PC-3 (cell line): ENCODE measurements at places on chromosomes 1 and 21. TPM values are rescaled to one million over a fixed set of nuclear protein-coding genes. Genes with fewer than 3 reads are reported as not detected.
A peak's percentile ranks its signal among the peaks of the same experiment; 100 is the strongest.

The RXRG gene
- total RNA-seq = not detected in 2 replicates

The ELAPOR1 gene
- total RNA-seq = 0.35 and 0.80 TPM in 2 replicates

The C1orf141 gene
- not detected in 2 replicates for total RNA-seq

The KIF17 gene
- 0.33 and 2.8 TPM in 2 replicates for total RNA-seq

The ACTN2 gene
- total RNA-seq = not detected in 2 replicates

The SLC45A1 gene
- total RNA-seq = 0.62 and 0.75 TPM in 2 replicates

The SAMD13 gene
- 1.1 and 2.2 TPM in 2 replicates for total RNA-seq

The ZZZ3 gene
- total RNA-seq = 58.1 and 77.8 TPM in 2 replicates

DNA sequence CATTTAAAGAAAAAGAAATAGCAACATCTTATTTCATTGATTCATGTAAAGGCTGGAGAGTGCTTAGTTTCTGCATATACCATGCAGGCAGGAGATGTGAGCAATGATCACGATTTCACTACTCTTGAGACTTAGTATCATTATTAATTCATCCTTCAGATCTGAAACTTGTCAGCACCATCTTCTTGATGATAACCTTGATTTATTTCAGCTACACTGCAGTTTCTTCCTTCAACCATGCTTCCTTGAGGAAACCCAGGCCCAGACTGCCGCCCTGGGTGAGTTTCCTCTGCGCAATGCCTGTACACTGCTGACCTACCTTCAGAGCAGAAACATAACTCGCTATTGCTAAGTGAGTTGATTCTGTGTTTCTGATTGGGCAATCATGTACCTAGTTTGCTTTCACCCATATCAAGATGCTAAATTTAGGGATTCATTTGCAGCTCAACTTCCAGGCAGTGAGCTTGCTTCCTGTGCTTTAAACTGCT lies 13.5 kb upstream of the BCL10 start:
- H3K27ac ChIP-seq = peak overlapping the region; percentile 95
- H3K36me3 ChIP-seq = no peaks in the 10 kb centered on the region
- peaks cover 60% of the 10 kb centered on the region for H3K4me1 ChIP-seq

- no peaks in the 10 kb centered on the region for H3K4me1 ChIP-seq
- no peaks in the 10 kb centered on the region for H3K27me3 ChIP-seq
- no peak overlapping the region for H3K4me3 ChIP-seq
These were observed 106.7 kb downstream of the CAMTA1 start for GRCh38 chr1:6891781-6892579.

- no peak overlapping the region for H3K4me3 ChIP-seq
- H3K27ac ChIP-seq = peak overlapping the region; percentile 37
- H3K27me3 ChIP-seq = no peaks in the 10 kb centered on the region
- peaks cover 15% of the 10 kb centered on the region for H3K4me1 ChIP-seq
These were observed 52.7 kb upstream of the EIF4G3 start for GRCh38 chr1:21229246-21230000.

DNA sequence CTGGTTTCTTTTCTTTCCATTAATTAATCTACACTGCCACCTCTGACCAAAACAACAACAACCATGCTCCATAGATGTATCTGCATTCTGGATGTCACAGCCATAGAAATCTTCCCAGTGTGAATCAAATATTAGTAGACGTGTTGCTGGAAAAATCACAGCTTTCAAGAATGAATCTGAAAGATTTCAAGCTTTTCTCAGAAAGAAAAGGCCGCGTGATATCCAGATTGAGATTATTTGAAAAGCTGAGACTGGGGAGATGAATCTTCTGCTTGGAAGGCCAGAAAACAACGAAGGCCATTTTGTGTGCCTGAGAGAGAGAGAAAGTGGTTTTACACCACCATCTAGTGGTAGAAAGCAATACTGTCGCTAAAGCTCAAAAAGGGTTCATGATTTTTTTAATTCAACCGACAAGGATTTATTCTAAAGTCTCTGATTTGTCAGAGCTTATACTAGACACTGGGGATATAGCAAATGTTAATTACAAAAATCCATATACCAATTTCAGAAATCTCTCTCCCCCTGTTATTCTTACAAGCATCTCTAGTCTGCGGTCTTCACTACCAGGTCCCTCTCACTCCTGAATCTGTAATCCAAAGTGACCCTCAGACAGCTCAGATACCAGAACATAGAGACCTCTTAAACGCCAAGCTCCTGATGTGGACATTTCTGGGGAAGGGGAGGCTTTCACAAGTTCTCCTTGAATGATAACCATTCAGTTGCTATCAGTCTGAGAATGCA lies 87.5 kb upstream of the SGIP1 start:
- H3K27ac ChIP-seq = no peak overlapping the region
- no peaks in the 10 kb centered on the region for H3K27me3 ChIP-seq
- no peaks in the 10 kb centered on the region for H3K36me3 ChIP-seq
- H3K4me3 ChIP-seq = no peak overlapping the region
- H3K4me1 ChIP-seq = no peaks in the 10 kb centered on the region

DNA sequence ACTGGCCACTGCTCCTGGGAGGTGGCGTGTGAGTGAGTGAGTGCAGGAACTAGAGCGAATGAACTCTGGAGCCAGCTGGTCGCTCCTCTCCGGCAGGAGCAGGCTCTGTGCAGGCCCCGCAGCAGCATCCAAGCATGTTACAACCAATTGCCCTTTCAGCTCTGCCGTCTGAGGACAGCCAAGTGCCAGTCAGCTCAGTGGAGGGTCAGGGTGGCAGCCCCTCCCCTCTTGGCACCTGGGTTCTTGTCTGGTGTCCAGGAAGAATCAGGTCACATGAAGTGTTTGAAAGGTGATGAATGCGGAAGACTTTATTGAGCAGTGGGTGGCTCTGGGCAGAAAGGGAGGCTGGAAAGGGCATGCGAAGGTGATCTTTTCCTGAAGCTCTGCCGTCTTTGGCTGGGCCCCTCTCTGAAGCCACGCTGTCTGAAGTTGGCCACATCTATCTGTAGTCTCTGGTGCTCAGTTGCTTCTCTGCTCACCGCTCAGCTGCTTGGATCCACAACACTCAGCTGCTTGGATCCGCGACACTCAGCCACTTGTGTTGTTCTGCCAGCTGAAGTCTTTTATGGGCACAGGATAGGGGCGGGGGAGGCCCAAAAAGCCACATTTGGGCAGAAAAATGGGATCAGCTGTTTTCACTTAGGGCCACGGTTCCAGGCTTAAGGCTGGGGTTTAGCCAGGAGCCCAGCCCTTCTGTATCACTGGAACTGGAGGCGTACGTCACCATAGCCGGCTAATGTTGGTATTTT lies 139.8 kb downstream of the ADSS2 start:
- H3K27ac ChIP-seq = no peak overlapping the region
- H3K4me3 ChIP-seq = no peak overlapping the region
- no peaks in the 10 kb centered on the region for H3K4me1 ChIP-seq
- no peaks in the 10 kb centered on the region for H3K36me3 ChIP-seq
- no peak for DNase-seq

DNA sequence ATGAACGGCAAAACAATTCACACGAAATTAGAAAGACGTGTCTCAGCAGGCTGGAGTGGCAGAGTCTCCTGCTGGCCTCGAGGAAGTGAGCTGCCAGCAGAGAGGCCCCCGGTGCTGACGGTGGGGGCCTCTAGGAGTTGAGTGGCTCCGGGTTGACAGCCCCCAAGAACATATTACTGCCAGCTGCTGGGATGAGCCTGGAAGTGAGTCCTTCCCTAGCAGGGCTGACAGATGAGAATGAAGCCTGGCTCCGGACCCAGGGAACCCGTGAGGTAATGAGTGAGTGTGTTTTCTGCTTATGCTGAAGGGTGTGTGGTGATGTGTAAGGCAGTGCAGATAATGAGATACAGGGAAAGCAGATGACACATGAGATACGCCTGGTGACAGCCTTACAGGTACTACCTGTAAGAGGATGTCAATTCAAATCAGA lies 23.5 kb upstream of the LRRC47 start:
- DNase-seq = no peak
- H3K27me3 ChIP-seq = no peaks in the 10 kb centered on the region
- no peak overlapping the region for H3K4me3 ChIP-seq
- no peak overlapping the region for H3K27ac ChIP-seq

DNA sequence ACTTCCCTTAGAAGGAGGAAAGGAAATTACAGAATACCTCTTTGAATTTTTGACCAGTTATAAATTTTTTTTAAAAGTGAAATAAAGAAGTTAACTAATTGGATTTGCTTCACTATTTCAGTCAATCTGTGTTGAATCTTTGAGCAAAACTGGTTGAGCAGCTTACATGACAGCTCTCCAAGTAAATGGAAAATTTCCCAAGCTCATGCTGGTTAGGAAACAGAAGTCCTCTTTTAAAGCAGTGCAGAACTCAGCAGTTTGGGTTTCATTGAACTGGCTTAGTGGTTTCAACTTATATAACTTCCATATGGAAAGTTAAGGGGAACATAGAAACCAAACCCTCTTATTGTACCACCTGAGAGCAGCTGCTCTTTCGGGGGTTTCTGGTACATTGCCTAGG lies 250.5 kb downstream of the PDE4B start:
- no peak overlapping the region for H3K27ac ChIP-seq
- no peaks in the 10 kb centered on the region for H3K4me1 ChIP-seq
- H3K36me3 ChIP-seq = no peaks in the 10 kb centered on the region
- H3K4me3 ChIP-seq = no peak overlapping the region

- peak; percentile 58 for DNase-seq
- H3K36me3 ChIP-seq = no peaks in the 10 kb centered on the region
- peaks cover 9% of the 10 kb centered on the region; the same call in 1 of the 2 replicates for H3K4me1 ChIP-seq
- H3K4me3 ChIP-seq = no peak overlapping the region
These were observed 46.4 kb upstream of the SLC22A15 start for GRCh38 chr1:115929881-115930280.

GRCh38 chr1:21313886-21314721 lies 23.8 kb upstream of the ECE1 start:
- DNase-seq = no peak
- no peaks in the 10 kb centered on the region for H3K27me3 ChIP-seq
- no peaks in the 10 kb centered on the region for H3K36me3 ChIP-seq
- no peak overlapping the region for H3K4me3 ChIP-seq
- no peaks in the 10 kb centered on the region for H3K4me1 ChIP-seq

- H3K27ac ChIP-seq = no peak overlapping the region
- no peak overlapping the region for H3K4me3 ChIP-seq
- peak; percentile 10 for DNase-seq
- peaks cover 69% of the 10 kb centered on the region for H3K27me3 ChIP-seq
- no peaks in the 10 kb centered on the region for H3K4me1 ChIP-seq
These were observed 272.9 kb upstream of the C1orf174 start for GRCh38 chr1:4172644-4173599.

DNA sequence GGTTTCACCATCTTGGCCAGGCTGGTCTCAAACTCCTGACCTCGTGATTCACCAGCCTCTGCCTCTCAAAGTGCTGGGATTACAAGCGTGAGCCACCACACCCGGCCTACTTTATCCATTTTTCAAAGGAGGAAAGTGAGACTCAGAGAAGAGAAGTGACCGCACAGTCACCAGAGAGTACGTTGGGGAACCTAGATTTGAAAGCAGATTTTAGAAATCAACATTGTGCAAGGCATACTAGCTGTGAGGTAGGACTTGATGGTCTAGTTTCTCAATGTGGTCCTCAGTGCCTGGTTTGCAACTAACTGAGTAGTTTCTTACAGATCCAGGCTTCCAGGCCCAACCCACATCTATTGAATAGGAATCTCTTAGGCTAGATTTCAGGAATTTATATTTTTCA lies 1.7 kb upstream of the PRCC start:
- H3K4me1 ChIP-seq = peaks cover 24% of the 10 kb centered on the region
- no peak overlapping the region for H3K27ac ChIP-seq
- peaks cover 3% of the 10 kb centered on the region for H3K36me3 ChIP-seq
- no peaks in the 10 kb centered on the region for H3K27me3 ChIP-seq

DNA sequence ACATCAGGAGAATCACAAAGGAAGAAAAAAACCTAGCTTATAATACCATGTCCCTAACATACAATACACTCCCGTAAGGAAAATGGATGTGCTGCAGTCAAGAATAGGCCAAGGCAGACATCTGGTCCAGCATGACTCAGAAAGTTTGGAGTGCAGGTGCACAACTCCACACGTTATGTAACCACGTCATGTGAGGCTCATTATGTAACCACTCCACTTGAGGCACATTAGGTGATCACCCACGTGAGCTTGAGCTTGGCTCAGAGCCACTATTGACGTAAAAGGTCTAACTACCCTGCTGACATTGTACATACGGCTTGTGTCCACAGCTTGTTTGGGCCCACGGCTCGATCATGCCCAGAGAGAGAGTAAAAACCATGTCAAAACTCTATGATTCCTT lies 99.8 kb upstream of the C1orf21 start:
- no peak overlapping the region for H3K27ac ChIP-seq
- no peaks in the 10 kb centered on the region for H3K4me1 ChIP-seq

GRCh38 chr1:7615138-7615537 lies 156.0 kb upstream of the VAMP3 start:
- peaks cover 22% of the 10 kb centered on the region; the same call in 1 of the 2 replicates for H3K27me3 ChIP-seq
- no peak overlapping the region for H3K4me3 ChIP-seq
- no peaks in the 10 kb centered on the region for H3K4me1 ChIP-seq
- no peak for DNase-seq

DNA sequence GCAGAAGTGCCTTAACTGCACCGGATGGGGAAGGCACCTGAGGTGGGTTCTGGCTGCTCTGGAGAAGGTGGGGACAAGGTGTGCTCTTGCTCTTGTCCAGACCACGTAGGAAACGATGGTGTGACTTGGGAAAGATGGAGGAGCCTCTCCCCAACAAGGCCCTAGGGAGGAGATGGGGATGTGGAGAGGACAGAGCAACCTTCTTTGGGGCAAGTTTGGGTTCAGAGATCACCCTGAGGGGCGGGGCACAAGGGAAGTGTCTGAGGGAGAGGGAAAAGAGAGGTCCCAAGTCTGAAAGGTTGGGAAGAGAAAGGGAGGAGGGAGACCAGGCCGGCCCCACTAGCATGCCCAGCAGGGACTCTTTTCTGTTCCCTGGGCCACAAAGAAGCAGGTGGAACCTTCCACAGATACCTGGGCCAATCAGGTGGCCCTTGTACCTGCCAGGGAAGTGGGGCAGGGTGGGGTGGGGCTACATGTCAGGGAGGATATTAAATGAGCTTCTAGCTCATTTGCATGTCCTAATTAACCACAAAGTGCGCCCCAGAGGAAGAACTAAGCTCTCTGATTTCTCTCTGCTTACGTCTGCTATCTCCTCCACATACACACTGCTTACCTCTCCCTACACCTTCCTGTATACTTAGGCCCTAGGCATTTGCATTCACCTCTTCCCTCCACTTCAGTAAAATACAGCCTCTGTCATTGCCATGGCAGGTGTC lies 15.9 kb downstream of the INKA2 start:
- H3K4me1 ChIP-seq = peaks cover 15% of the 10 kb centered on the region
- H3K36me3 ChIP-seq = no peaks in the 10 kb centered on the region
- no peaks in the 10 kb centered on the region for H3K27me3 ChIP-seq
- DNase-seq = no peak
- H3K4me3 ChIP-seq = no peak overlapping the region

DNA sequence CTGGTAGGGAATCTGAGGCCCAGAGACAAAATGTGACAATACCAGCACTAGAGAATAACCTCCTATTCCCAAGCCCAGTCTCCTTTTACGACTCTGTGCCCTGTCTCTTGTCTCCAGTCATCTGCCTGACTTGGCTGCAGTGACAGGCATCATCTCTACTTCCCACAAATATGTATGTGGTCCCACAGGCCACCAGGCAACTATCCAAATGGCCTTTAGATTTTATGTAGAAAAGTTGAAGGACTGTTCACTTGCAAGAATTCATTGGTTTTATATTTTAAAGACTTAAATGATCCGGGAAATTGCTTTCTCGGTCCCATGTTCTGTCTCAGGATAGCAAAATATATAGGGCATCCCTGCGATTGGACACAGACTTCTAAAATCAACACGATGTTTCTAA lies 11.6 kb downstream of the KRTAP24-1 start:
- H3K4me1 ChIP-seq = no peaks in the 10 kb centered on the region
- peak; percentile 34 for DNase-seq
- peaks cover 21% of the 10 kb centered on the region; the same call in 1 of the 2 replicates for H3K27me3 ChIP-seq
- no peak overlapping the region for H3K27ac ChIP-seq
- H3K4me3 ChIP-seq = no peak overlapping the region

GRCh38 chr1:20187813-20188454 lies 1.6 kb upstream of the PLA2G2C start:
- no peak overlapping the region for H3K4me3 ChIP-seq
- no peaks in the 10 kb centered on the region for H3K27me3 ChIP-seq
- H3K36me3 ChIP-seq = no peaks in the 10 kb centered on the region
- H3K27ac ChIP-seq = no peak overlapping the region
- DNase-seq = no peak
